ENCODE measurements at places on chromosomes 2 and 18.

DNA sequence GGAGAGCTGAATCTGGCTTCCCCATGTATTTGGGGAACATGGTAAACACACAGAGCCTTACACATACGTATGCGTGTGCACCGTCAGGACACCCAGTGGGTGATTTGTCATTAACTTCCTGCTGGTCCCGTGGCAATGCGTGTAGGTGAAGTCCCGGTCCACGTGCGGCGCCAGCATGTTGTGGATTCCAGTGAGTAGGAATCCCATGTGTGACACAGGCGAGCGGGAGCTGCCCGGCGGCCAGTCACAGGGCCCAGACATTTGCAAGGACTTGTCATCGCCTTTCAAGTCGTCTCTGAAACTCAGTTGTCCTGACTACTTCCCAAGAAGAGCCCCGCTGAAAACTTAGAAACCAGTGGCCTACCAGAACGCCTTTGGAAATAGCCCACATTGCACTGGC, 102.0 kb downstream of the RNF144A start:
- DNase-seq, result no peak

DNA sequence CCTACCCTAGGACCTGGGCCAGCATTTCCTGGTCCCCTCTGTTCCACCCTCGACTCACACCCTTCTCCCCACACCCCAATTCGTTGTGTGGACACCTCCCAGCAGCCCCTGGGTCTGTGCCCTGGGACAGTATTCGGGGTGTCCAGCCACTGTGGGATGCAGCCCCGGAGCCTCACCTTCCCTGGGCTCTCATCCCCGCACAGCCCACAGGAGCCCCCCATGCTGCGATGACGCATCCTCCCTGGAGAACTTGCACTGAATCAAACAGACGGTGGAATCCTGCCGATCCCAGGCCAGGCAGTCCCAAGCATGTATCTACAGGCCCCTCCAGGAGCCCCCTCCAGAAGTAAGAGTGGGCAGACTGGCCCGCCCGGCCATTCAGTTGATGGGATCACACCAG, 9.7 kb downstream of the ITM2C start:
- DNase-seq, result no peak

DNA sequence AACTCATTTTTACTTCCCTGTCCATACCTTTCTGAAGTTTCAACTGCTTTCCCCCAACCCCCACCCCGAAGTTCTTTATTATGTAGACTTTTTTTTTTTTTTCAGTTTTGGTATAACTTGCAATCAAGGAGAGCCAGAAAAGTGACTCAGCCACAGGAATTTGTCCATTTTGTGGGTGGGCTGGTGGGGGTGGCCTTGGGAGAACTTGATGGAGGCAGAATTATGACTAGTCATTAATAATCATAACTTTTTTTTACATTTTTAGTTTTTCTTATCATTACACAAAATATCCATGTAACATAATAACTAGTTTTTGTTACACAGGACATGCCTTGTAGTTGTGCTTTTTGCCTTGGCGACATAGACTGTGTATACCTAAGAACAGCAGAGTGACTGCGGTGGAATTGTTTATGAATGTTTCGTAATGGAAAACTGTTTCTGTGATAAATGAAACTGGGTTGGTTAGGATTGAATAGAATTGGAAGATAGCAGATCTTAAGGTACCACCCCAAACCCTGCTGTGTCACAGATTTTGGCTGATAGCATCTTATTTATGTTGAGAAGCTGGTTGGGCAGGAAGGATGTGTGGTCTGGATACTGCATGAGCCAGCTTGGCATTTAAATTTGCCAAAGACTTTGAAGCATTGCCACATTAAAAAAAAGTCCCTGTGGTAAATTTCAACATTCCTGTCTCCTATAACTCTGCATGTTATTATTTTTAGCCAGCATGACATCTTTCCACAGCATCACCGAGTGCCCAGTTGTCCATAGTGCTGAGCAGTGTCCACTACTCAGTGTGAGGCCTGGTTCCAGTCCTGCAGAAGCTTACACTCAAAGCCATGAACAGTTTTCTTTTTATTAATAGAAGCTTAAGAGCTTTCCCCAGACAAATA, 30.7 kb downstream of the LYPD6B start:
- peak; percentile 70 for DNase-seq

- no peak for DNase-seq
Observed at GRCh38 chr2:49490710-49491109, 336.4 kb upstream of the FSHR start.

DNA sequence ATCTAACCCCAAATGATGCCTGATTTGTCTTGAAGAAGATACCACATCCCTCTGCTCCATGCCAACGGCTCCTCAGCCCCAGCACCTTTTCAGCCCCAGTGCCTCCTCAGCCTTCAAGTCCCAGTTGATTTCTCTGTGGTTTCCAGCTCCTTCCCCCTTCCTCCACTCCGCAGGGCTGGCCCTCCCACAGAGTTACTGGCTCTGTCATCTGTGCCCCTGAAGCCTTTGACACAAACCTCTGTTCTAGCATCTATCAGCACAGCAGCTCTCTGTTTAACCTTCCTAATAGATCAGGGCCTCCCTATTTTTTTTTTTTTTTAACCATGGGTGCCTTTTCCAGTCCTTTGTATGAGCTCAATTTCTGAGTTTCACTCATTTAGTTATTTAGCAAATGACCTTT, 201.3 kb upstream of the CXCR4 start:
- DNase-seq, result no peak

All from HS-5 (cell line).